ENCODE measurements at places on chromosomes 1 and 21. TPM values are rescaled to one million over a fixed set of nuclear protein-coding genes. Genes with fewer than 3 reads are reported as not detected.

GRCh38 chr1:89760496-89760895, 60.3 kb upstream of the LRRC8D start:
- DNase-seq = no peak

DNA sequence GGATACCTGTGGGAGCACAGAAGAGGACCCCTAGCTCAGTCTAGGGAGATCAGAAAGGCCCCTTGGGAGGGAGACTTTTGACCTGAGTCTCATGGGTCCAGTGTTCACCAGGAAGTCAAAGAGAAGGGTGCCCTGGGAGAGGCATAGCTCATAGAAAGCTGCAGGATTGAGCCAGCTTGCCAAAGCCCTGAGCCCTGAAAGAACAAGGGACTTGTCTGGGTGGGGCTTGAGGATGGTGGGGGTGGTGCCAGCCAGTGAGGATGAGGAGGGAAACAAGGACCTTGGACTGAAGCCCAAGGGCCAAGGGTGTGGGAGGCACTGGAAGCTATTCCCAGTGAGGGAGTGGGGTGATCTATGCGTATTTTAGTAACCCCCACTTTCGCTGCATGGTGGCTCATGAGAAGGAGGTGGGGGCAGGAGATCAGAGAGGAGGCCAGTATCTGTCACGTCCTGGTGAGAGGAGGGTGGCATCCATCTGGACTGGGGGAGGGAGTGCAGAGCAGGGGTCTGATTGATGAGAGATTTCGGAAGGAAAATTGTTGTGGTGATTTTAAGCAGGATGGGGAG, 28.4 kb downstream of the DMBX1 start:
- peak; percentile 29 for DNase-seq

Gene HSD11B1
- total RNA-seq = 1.5 TPM

DNA sequence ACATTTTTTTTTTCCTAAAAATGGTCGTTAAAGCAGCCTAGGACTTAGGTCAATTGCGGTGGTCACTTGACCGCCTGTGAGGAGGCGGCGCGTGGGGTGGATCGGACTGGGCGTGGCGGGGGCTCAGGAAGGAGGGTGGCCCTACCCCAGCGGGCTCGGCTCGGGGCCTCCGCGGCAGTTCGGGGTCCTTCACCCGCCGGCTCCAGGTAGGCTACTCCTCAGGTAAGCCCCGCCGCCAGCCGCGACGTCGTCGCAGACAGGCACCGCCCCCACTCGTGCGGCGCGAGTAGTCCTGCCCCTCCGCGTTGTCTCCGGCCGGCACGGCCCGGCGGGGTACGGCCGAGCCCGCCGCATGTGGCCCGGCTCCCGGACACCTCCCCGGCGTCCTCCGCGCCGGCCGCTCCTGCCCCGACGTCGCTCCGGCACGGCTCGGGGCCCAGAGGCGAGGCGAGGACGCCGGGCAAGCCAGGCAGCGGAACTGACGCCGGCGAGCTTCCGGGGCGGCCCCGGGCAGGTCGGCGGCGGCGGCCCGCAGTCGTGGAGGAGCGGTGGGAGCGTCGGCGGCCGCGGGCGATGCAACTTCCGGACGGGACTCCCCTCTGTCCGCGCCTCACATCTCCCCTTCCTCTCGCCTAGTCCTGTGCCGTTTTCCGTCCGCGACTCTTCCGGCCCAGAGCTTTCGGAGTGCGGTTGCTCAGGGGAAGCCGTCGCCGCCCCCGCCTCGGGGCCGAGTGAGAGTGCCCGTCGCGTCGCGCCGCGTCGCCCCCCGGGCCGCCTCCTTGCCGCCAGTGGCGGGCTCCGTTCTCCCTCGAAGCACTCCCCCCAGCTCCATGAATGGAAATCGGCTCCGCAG, at the start of gene AGO3:
Gene AGO3 (plus strand): TSS at position 513 of the 853 bp plus-strand sequence. CDS start 322 bp downstream, at position 835.
- peak; percentile 95 for DNase-seq

Gene CFHR4
- not detected for total RNA-seq

- DNase-seq = no peak
Observed at GRCh38 chr1:197961933-197962332, 44.8 kb downstream of the LHX9 start.
